ENCODE measurements at places on chromosomes 11 and 22.

DNA sequence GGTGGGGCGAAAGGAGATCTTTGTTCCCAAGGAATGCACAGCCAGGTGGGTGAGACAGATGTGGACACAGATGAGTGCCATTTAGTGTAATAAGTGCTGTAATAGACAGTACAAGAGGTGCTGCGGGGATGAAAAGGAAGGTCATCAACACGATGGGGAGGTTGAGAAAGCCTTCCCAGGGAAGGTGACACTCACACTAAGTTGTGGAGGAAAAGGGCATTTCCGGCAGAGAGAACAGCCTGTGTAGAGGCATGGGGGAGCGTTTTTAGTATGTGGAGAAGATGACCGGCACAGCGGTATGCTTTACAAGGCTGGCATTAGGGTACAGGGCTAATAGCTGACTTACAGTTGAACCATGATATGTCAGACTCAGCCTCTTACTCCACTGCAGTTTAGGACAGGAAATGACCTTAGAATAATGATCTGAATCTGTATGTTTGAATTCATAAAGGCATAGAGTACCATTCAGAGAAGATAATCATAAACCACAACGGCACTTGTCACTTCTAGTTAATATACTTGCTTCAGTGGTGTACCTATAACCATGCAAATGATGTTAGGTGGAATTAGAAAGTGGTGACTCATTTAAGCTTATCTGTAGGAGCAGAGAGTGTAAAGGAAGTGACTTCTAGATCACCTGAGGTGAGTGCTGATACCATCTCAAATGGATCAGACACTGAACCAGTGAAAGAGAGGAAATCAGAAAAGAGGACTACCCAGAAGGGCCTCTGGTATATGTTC lies 60.6 kb downstream of the FAM83F start:
- no peak for DNase-seq

DNA sequence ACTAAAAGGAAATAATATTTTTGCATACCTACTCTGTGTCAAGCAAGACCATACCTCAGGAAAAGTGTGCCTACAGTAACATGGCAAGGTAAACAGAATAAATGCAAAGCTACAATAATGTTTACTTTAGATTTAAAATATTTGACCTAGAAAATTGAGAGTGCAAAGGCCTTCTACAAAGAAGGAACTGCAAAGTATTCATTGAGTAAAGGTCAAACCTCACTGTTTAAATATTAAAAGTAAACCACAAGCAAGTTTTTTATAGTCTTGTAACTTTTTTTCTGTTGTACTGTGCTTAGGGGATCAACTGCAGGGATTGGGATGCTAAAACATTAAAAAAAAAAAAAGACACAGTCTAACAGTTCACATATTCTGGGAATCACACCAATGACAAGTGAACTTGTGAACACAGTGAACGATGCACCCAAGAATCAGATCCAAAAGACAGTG lies 48.8 kb downstream of the CWF19L2 start:
- DNase-seq = no peak

DNA sequence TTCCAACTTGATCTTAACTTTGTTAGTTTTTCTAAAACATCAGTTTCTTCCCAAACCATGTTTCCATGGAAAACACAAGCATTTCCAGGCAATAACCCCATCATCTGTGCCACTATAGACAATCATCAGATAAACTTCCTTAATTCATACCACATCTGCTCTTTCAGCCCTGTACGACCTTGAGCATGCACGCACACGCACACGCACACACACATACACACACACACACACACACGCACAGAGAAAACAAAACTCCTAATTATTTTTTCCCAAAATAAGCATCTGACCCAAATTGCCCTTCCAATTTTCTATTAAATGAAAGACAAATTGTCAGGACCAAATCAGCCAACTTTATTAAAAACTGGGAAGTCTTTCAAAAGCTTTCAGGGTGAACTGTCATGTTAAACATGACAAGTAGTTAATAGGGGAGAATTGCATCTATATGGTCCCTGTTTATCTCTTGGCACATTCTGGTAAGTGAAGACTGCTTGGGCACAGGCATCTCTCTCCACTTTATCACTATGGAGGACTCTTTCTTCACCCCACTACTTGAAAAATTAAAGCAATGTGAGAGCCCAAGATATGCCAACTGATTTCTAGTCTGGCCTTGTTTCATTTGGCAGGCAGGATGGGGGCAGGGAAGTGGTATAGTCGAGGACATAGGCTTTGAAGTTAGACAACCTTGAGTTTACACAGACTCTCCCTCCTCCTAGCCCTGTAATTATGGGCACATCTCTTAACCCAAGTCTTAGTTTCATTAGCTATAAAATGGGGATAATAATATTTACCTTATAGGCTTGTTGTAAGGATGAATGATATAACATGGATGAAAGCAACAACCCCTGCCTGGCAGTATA lies 15.1 kb downstream of the ADM start:
- DNase-seq = no peak

DNA sequence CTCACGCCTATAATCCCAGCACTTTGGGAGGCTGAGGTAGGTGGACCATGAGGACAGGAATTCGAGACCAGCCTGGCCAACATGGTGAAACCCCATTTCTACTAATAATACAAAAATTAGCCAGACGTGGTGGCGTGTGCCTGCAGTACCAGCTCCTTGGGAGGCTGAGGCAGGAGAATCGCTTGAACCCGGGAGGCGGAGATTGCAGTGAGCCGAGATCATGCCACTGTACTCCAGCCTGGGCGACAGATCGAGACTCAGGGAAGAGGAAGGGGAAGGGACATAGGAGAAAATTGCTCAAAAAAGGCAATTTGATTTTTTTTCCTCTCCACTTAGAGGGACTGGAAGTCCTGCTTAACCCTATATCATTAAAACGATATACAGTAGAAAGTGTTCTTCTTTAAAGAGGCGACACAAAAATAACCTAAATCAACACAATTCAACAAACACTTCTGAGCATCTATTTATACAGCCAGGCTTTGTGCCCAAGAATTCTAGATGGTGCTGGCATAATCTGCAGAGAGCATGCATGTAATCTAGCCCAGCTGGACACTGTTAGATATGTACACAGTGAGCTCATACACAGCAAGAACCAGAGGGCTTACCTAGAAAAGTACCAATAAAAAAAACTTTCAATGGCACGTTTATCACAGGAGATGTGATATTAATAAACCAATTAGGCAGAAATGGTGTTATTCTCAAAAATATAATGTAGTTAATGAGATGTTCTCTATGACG lies 20.9 kb upstream of the DENND5A start:
- no peak for DNase-seq

DNA sequence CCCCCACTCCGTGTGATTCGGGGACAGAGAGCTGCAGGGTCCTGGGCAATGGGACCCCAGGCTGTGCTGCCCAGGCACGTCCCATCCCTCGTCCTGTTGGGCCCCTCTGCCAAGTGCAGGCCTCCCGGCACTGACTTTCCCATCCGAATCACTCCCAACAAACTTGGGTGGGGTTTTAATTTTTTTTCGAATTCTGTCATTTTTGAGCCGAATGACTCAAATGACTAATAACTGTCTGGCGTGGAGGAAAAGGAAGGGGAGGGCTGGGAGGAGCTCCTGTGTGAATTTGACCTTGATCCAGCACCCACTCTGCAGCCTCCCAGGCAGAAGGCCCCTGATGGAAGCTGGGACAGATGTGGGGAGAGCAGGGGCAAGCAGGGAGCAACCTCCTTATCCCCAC lies 1173.2 kb downstream of the BRD1 start:
- no peak for DNase-seq

- no peak for DNase-seq
Measured at GRCh38 chr11:22878039-22878438, 17.8 kb upstream of the CCDC179 start.

GRCh38 chr11:124085997-124086846 lies 29.0 kb upstream of the VWA5A start:
- DNase-seq = peak; percentile 1

DNA sequence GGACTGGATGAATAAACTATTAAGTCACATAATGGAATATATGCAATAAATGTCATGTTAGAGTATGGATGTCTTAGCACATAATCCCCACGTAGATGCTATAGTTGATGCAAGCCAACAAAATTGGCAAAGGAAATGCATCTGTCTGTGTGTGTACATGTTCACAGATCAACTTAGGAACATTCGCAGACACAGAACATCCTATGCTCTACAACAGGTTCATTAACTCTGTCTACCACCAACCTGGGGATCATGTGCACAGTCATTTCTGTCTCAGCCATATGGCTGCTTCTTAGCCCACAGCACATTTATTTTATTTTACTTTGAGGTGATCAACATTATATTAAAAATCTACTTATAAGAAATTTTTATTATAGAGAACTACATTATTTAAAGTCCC lies 4.9 kb downstream of the MSANTD4 start:
- DNase-seq = no peak

DNA sequence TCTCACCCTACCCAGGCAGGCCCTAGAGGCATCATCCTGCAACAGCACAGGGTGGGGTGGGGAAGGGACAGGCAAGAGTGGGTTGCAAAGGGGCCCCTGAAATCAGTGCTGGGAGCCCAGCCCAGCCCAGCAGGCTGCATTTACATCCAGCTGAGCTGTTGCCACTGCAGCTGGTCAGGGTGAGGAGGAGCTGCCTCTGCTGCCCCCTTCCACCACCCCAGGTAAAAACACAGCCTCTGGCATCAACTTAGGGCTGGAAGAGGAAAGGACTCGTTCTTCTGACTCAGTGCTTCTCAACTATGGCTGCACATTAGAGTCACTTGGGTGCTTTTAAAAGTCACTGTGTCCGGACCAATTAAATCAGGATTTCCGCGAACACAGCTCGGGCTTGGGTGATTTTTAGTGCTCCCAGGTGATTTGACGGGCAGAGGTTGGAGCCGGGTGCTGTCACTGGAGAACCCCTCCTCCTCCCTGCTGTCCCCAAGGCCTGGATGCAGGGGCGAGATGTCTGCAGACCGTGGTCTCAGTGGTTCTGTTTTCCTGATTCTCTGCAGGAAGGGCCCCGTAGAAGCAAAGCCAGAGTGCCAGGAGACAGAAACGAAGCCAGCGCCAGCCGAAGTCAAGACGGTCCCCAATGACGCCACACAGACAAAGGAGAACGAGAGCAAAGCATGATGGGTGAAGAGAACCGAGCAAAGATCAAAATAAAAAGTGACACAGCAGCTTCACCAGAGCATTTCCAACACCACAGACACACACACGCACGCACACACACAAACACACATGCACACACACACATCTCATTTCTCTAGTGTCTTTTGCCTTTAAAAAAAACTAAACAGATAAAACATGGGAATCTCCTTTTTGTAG lies 39.4 kb upstream of the TTC12 start:
- no peak for DNase-seq

GRCh38 chr22:31646186-31647019 lies 15.6 kb downstream of the PISD start:
- DNase-seq = no peak

DNA sequence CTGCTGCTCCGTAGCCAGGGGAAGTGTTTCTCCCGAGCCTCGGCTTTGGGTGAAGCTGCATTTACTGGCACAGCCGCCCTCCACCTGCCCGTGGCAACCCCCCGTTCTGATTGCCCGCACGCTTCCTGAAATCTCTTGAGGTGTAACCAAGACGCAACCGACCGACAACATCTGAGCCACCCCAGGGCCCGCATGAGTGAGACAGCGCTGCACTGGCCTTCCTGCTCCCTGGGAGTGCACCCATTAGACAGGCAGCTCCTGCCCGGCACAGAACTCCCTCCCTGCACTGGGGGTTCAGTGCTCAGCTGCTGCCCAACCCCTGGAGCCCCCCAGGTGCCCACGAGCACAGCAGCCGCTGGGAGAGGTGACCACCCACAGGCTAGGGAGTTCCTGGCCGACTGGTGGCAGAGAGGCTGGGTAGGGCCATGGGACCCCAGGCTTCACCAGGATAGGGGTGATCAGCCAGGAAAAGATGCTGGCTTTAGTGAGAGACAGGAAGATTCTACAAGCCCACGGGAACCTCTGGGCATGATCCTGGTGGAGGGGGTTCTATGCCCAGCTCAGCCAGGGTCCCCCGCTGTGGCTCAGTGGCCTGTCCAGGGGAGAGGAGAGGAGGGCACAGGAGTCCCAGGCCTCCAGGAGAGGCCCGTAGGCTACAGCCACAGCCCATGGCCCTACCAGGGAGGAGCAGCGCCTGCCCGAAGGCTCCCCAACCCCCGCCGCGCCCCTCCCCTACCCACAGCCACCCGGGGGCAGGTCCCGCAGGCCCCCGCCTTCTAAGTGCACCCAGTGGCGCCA lies 14.6 kb downstream of the PLXNB2 start:
- DNase-seq = no peak

DNA sequence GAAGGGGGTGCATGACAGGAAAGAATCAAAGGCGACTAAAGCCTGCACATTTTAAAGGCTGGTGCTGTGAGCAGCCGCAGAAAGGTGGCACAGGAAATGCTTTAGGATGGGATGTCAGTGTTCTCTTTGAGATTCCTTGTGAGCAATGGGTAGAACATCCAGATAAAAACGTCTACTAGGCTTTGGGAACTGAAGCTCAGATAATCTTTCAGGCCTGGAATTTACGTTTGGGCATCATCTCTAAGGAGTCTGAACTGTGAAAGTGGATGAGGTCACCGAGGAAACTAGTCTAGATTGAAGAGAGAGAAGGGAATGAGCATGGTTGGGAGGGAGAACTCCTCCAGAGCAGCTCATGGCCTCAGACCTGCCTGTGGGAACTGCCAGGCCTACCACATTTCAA lies 65.7 kb downstream of the FLI1 start:
- no peak for DNase-seq

- no peak for DNase-seq
Measured at GRCh38 chr22:26763633-26764361, 106.4 kb downstream of the MIAT start.
